ENCODE measurements at places on chromosomes 4 and X.

GRCh38 chrX:103782640-103783039 is 6.0 kb downstream of the PLP1 start:
- no peak for DNase-seq

DNA sequence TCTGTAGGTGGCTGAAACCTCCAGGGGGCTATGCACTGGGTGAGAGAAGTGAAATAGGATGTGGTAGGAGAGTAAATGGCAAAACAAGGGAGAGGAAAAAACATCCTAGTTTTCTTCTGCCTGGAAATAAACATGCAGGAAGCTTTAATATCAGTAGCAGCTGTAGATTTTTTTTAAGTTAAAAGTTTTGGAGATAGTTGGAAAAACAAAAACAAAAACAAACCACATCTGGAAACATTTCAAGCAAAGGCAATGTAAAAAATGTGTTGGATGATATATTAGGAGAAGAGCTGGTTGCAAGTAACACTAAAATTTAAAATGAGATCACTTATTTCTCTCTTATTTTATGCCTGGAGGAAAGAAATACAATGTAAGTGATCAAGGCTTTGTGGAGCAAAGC is 388.0 kb downstream of the SPRY1 start:
- no peak for DNase-seq

DNA sequence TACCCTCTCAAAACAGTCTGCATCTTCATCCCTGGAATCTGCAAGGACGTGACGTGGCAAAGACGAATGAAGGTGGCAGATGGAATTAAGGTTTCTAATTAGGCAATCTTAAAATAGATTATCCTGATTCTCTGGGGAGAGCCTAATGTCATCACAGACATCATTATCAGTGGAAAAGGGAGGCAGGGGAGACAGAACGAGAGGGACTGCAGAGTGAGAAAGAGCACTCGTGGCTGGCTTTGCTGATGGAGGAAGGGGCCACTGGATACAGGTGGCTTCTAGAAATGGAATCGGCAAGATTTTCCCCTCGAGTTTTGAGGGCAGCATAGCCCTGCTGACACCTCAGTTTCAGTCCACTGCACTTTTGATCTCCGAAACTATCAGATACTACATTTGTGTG is 110.6 kb downstream of the ASMT start:
- no peak for DNase-seq

DNA sequence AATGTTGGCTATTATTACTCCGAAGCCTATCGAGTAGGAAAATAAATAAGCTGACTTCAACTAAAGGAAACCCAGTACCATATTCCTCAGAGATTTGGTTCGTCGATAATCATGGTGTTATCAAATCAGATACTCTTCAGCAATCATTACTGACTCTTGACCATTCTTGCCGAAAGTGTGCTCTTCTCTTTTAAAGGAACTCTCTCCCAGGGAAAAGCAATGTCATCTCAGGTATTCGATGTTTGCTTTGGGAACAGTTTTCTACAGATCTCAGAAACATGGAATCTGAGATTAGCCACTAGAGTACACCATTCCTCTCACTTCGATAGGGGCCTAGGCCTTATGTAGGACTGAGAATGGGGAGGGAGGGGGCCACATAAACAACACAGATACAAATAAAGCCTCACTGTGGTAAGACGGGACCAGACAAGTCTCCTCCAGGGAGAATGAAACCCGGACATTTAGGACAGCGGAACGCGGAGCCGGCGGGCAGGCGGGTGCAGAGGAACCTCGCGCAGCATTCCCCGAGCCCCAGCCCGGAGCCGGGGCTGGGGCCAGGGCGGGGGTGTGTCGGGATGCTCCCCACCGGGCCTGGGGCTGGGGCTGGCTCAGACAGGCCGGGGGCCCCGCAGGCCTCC is 581 bp downstream of the DNAJB14 start:
- peak; percentile 22 for DNase-seq
